ENCODE measurements at places on chromosomes 5 and 9. TPM values are rescaled to one million over a fixed set of nuclear protein-coding genes. Genes with fewer than 3 reads are reported as not detected.

SLCO6A1 gene
- total RNA-seq, result not detected

ANKDD1B gene
- total RNA-seq, result 0.37 TPM

GRCh38 chr5:16639206-16639605 lies 22.4 kb upstream of the RETREG1 start:
- DNase-seq, result no peak

- DNase-seq, result no peak
Measured at GRCh38 chr5:87791869-87792268, 379.1 kb upstream of the CCNH start.

- no peak for DNase-seq
Measured at GRCh38 chr9:2565676-2566340, 55.8 kb upstream of the VLDLR start.
